Caco-2 (cell line): ENCODE measurements at places on chromosomes 1 and 21. TPM values are rescaled to one million over a fixed set of nuclear protein-coding genes. Genes with fewer than 3 reads are reported as not detected.

SPRR4 gene
- total RNA-seq, result not detected in 2 replicates

GRCh38 chr1:229086091-229086490 lies 184.8 kb upstream of the RAB4A start:
- no peak overlapping the region for H3K4me3 ChIP-seq
- no peaks in the 10 kb centered on the region for H3K4me1 ChIP-seq
- H3K36me3 ChIP-seq, result no peaks in the 10 kb centered on the region
- H3K27ac ChIP-seq, result no peak overlapping the region

NR5A2 gene
- total RNA-seq, result 6.5 and 9.1 TPM in 2 replicates

DNA sequence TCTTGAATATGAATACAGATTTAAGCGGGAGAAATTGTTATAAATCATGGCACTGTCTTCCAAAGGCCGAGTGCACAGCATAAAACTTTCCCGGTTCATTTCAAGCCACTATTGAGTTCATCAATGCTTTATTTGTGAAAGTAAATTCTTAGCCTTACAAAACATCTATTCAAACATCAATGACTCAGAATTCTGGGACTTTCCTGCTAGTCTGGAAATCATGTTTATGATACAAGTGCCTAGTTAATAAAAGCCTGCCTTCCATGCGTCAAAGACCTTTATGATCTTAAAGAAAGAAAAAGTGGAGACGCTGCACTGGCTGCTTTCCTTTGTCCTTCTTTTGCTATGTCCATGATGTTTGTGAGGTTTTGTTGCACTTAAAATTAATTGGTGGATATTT lies 137.7 kb downstream of the SETD4 start:
- no peak overlapping the region for H3K27ac ChIP-seq
- peaks cover 9% of the 10 kb centered on the region for H3K4me1 ChIP-seq
- no peaks in the 10 kb centered on the region for H3K36me3 ChIP-seq
- no peaks in the 10 kb centered on the region for H3K27me3 ChIP-seq
- no peak for DNase-seq

- DNase-seq, result no peak
- peak overlapping the region; percentile 49 for H3K27ac ChIP-seq
- no peaks in the 10 kb centered on the region; the same call in 1 of the 2 replicates for H3K36me3 ChIP-seq
- H3K27me3 ChIP-seq, result no peaks in the 10 kb centered on the region
Observed at GRCh38 chr1:15410223-15410883, 665 bp downstream of the EFHD2 start.

- H3K27ac ChIP-seq, result no peak overlapping the region
- no peaks in the 10 kb centered on the region for H3K27me3 ChIP-seq
- no peaks in the 10 kb centered on the region for H3K4me1 ChIP-seq
Observed at GRCh38 chr1:54811739-54812655, 10.9 kb upstream of the TTC22 start.

SPRR1A gene
- not detected in 2 replicates for total RNA-seq

GRCh38 chr1:206419250-206419649 lies 51.0 kb upstream of the IKBKE start:
- H3K4me1 ChIP-seq, result peaks cover 5% of the 10 kb centered on the region; the same call in 1 of the 2 replicates
- no peak overlapping the region for H3K27ac ChIP-seq
- H3K4me3 ChIP-seq, result no peak overlapping the region

DNA sequence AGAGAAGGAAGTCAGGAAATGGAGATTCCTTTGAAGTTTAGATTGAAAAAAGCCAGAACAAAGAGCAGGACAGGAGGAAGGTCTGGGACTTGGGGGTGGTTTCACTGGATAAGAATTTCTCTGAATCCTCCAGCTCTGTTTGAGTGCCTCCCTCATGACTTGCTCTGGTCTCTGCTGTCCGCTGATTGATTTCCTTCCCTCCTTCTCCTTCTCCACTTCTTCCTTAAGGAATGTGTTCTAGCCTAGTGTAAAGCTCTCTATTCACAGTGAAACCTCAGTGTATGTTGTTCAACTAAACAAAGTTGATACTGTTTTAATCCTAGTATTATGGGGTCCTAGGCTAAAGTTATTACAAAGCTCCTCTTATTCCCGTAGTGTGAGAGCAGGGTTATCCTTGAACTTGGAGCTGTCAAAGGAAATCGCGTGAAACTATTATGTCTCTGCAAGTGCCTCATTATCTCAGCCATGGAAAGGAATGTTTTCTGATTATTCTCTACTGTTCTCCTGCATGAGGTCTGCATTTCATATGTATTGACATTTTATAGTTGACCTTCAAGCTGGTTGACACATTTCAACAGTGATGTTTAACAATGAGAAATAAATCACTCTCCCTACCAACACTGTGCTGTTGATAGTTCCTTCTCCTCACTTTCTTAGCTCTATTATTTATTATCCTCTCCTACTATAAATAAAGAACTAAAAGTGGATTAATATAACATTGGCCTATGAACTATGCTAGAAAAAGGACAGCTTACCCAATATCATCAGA lies 82.7 kb upstream of the KCTD3 start:
- no peak overlapping the region for H3K4me3 ChIP-seq
- no peaks in the 10 kb centered on the region for H3K4me1 ChIP-seq
- H3K36me3 ChIP-seq, result no peaks in the 10 kb centered on the region
- no peak for DNase-seq

DNA sequence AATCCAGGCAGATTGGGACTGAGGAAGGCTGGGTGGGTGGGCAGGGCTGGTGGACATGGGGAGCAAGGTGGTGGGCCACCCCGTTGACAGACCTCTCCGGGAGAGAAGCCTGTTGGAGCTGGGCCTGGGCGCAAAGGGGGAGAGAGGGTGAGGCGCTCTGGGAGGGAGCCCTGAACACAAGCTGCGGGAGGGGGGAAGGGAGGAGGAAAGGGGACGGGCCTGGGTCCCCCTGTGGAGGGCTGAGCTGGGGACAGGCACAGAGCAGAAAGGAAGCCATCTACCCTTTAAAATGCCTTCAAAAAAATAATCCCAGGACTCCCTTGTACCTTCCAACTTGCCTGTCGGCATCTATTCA lies 161.8 kb downstream of the PSMG1 start:
- no peak for DNase-seq
- H3K27ac ChIP-seq, result peak overlapping the region; percentile 80
